Heart right ventricle (tissue), 16 donors: ENCODE measurements at places on chromosomes 1 and 21. TPM values are rescaled to one million over a fixed set of nuclear protein-coding genes. Genes with fewer than 3 reads are reported as not detected.
A peak's percentile ranks its signal among the peaks of the same experiment; 100 is the strongest.

SNRNP40 gene
- total RNA-seq, result 19.6 TPM

LDLRAD1 gene
- not detected for total RNA-seq

- peak; percentile 34 for DNase-seq
Observed at GRCh38 chr1:18957136-18957521, 653 bp upstream of the IFFO2 start.

DNA sequence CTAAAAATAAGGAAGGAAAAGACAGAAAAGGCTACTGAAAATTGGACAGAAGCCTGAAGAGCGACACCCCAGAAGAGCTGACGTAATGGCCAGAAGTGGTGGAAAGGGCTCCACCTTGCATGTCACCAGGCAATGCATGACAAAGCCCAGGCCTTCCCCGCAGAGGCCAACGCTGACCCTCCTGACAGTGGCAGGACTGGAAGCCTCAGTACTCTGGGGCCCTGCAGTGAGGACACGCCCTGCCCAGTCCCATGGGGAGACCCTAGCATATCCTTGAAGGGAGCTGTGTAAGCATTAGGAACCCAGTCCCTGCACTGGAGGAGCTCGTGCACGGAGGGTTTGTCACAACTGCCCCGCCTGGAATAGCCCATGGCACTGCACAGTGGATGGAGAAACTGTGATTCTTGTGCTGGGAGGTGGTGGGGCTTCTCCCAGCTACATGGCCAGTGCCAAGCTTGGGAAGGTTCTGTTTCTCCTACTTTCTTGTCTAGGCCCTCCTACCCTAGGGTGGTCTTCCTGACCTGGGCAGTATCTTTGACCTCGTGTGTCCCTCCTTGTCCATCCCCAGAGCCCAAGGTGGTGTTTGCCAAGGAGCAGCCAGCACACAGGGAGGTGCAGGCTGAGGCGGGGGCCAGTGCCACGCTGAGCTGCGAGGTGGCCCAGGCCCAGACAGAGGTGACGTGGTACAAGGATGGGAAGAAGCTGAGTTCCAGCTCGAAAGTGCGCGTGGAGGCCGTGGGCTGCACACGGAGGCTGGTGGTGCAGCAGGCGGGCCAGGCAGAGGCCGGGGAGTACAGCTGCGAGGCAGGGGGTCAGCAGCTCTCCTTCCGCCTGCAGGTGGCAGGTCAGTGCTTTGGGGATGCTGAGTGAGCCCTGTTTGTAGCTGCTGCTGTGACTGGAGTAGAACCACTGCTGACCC lies 60.4 kb downstream of the OBSCN start:
- DNase-seq, result peak; percentile 57

DNA sequence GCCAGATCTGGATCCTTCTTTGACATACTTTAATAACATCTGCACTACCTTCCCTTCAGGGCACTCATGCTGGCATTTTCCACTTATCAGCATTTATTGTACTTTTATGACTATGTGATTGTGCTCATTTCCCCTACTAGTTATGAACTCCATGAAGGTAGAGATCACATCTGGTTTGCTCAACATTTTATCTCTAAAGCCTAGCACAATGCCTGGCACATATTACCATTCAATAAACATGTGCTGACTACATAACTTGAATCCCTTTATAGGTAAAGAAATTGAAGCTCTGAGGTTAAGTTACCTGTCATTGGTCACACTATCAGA lies 221.2 kb downstream of the HHIPL2 start:
- no peak for DNase-seq
